ENCODE measurements at places on chromosomes 4 and X.

DNA sequence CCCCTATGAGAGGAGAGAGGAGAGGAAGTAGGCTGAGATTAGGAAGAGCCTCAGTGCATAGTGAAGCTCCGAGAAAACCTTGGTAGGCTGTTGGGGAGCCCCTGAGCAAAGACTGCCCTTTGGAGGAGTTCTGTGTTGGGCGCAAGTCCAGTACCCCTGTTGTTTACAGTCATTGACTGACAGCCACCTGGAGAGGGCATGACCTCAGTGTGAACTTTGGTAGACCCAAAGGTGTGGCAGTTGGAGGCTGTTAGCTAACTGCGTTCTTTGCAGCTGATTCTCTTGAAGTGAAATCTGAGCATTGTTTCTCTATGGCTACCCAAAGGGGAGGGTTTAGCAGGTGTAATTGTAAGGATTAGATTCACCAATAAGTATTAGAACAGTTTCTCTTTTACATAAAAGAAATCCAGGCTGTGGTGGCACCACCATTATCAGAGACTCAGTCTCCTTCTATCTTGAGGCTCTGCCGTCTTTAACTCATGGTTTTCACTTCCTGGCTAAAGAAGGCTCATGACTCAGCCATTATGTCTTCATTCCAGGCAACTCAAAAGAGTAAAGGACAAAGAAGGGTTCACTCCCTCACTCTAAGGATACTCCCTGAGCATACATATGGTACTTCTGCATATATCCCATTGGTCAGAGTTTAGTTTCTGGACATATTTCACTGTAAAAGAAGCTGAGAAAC, 33.4 kb downstream of the ANXA3 start:
- DNase-seq = no peak

- no peak for DNase-seq
Observed at GRCh38 chrX:2321411-2321810, 179.4 kb downstream of the DHRSX start.

GRCh38 chr4:729336-730315, 24.0 kb downstream of the PCGF3 start:
- no peak for DNase-seq

DNA sequence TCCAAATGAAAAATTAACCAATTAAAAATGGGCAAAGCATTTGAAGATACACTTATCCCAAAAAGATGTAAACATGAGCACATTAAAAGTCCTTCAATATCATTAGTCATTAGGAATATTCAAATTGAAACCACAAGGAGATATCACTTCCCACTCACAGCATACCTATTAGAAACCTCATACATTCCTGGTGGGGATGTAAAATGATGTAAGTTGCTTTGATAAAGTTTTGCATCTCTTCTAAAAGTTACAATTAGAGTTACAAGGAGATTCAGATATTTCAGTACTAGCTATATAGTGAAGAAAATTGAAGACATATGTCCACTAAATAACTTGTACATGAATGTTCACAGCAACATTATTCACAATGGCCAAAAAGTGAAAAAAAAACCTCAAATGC, 1109.3 kb upstream of the LCORL start:
- no peak for DNase-seq

DNA sequence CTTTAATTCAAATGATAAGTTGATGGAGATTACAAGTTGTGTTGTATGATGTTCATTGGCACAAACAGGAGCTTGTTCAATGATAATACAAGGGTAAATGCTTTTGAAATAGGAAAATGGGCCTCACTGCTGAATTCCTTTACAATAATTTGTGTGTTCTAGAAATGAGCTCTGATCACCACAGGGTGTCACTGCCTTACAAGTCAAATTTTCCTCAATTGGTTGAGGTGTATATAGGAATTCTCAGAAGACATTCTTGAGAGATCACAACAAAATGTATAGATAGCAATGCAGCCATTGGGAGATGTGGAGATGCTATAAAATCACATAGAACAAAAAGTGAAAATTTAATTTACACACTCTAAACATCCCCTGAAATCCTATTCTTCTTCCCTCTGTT, 49.6 kb downstream of the KLF8 start:
- no peak for DNase-seq

- no peak for DNase-seq
Observed at GRCh38 chr4:74397748-74398426, 32.9 kb downstream of the EREG start.

GRCh38 chr4:172392741-172393140, 579.5 kb downstream of the GALNTL6 start:
- no peak for DNase-seq

GRCh38 chr4:132108784-132109183, 1040.3 kb upstream of the PCDH10 start:
- DNase-seq = no peak

Measured in activated T-cell treated with anti-CD3 and anti-CD28 coated beads for 48 hours (primary cell).